PC-3 (cell line): ENCODE measurements at places on chromosomes 13 and 19. TPM values are rescaled to one million over a fixed set of nuclear protein-coding genes. Genes with fewer than 3 reads are reported as not detected.
A peak's percentile ranks its signal among the peaks of the same experiment; 100 is the strongest.

GRCh38 chr19:4987692-4988370 lies 18.9 kb downstream of the KDM4B start:
- H3K4me1 ChIP-seq: no peaks in the 10 kb centered on the region
- no peak for DNase-seq
- H3K27me3 ChIP-seq: no peaks in the 10 kb centered on the region
- H3K4me3 ChIP-seq: no peak overlapping the region

- H3K27ac ChIP-seq: no peak overlapping the region
- peaks cover 86% of the 10 kb centered on the region for H3K27me3 ChIP-seq
- peak; percentile 42 for DNase-seq
- peak overlapping the region; percentile 55 for H3K4me3 ChIP-seq
Measured at GRCh38 chr13:21673789-21674489, 3.1 kb downstream of the FGF9 start.

DNA sequence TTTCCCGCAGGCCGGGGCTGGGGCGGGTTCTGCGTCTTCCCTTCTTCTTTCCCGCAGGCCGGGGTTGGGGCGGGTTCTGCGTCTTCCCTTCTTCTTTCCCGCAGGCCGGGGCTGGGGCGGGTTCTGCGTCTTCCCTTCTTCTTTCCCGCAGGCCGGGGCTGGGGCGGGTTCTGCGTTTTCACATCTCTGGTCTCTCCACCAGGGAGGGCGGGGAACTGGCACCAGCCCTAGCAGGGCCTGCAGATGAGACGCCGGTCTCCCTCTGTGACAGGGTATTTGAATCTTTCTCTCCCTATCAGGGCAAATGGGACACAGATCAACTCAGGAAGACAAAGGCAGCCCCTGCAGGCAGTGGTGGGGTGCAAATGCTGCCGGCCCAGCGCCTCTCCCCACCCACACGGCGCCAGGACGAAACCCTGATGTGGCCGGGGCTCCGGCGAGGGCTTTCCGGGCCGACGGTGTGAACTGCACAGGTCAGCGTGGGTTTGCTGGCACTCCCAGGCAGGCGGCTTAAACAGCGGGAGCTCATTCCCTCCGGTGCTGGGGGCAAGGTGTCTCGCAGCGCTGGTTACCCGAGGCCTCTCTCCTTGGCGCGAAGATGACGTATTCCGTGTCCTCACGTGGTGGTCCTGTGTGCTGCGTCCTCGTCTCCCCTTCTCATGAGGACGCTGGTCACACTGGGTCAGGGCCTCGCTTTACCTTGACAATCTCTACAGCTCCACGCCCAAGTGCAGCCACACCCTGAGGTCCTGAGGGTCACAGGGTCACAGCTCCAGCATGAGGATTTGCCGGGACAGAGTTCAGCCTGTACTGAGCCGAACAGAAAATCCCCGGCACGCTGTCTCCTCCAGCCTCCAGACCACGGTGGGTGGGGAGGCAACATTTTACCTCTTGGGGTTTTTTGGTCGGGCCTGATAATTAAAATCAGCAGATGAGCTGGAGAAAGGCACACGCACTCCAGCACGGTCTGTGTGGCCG lies 717 bp upstream of the C13orf46 start:
- no peak overlapping the region for H3K27ac ChIP-seq
- no peaks in the 10 kb centered on the region for H3K36me3 ChIP-seq
- H3K4me3 ChIP-seq: no peak overlapping the region
- peaks cover 31% of the 10 kb centered on the region for H3K4me1 ChIP-seq

DNA sequence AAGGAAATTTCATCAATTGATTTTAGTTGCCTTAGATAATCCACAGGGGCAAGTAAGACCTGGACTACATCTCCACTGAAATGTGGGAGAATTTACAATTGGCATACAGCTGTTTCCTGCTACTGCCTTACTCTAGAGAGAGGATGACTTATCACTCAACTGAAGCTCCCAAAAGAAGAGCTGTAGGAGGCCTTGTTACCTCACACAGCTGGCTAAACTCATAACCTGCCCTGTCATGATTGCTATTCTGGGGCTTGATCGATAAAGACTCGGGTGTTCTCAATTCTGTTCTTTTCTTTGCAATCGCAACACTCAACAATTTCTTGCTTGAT lies 1396.4 kb downstream of the EFNB2 start:
- H3K4me3 ChIP-seq: no peak overlapping the region
- H3K27ac ChIP-seq: no peak overlapping the region
- no peak for DNase-seq
- no peaks in the 10 kb centered on the region for H3K27me3 ChIP-seq

DNA sequence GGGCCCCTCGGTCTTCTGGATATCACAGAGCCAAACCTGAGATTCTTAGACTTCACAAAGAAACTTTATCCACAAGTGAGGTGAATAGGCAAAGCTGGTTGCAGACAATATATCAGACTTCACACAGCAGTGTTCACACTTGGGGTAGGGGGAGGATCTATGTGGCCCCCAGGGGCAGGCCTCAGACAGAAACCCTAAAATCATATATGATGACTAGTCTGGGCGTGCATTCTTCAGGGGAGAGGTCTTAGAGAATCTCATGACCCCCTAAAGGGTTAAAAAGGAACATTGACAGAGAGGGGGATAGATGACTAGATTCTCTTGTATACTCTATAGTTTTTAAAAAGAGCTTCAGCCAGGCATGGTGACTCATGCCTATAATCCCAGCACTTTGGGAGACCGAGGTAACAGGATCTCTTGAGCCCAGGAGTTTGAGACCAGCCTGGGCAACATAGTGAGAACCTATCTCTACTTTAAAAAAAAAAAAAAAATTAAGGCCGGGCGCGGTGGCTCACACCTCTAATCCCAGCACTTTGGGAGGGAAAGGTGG lies 2.8 kb downstream of the TYROBP start:
- DNase-seq: no peak
- H3K27ac ChIP-seq: no peak overlapping the region
- peaks cover 10% of the 10 kb centered on the region; the same call in 1 of the 2 replicates for H3K4me1 ChIP-seq
- no peaks in the 10 kb centered on the region for H3K36me3 ChIP-seq
- H3K4me3 ChIP-seq: no peak overlapping the region

DNA sequence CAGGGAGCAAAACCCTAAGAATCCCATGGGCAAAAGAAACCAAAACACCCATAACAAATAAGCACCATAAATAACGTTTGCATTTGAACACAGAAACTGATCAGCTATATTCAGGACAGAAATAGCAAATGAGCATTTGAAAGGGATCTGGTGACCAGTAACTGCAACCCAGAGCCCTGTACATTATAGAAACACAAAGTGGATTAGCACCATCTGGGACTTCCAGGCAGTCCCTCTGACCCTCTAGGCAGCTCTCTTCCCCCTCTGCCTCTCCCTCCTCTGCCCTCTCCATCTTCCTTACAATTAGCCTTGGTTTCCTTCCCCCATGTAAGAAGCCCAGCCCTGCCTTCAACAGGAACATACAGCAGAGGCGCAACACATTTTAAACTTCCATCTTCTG lies 215.0 kb downstream of the DCLK1 start:
- H3K27ac ChIP-seq: no peak overlapping the region
- 0 out of 2 replicates have a peak, but pooled peaks cover 3% of the 10 kb centered on the region for H3K4me1 ChIP-seq
- no peak overlapping the region for H3K4me3 ChIP-seq
- no peaks in the 10 kb centered on the region for H3K36me3 ChIP-seq
- H3K27me3 ChIP-seq: no peaks in the 10 kb centered on the region
- DNase-seq: no peak

DNA sequence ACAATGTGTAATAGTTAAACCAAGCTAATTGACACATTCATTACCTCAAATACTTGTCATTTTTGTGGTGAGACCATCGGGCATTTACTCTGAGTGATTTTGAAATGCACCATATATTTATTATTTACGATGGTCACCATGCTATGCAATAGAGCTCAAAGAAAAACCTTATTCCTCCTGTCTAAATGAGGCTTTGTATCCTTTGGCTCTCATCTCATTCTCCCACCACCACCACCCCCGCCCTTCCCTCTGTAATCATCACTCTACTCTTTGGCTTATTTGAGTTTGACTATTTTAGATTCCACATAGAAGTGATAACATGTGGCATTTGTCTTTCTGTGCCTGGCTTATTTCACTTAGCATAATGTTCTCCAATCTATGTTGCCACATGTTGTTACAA lies 124.9 kb downstream of the CYSLTR2 start:
- no peak for DNase-seq
- no peaks in the 10 kb centered on the region for H3K27me3 ChIP-seq
- peaks cover 26% of the 10 kb centered on the region for H3K4me1 ChIP-seq
- H3K4me3 ChIP-seq: no peak overlapping the region

The ATCAY gene
- not detected in 2 replicates for total RNA-seq

The SIGLEC14 gene
- total RNA-seq: not detected in 2 replicates

The CEBPG gene
- 19.5 and 24.6 TPM in 2 replicates for total RNA-seq

The POLR1G gene
- 25.9 and 43.0 TPM in 2 replicates for total RNA-seq

The PKN1 gene
- 186 and 238 TPM in 2 replicates for total RNA-seq

The PSG1 gene
- not detected in 2 replicates for total RNA-seq
